Progenitor cell of endocrine pancreas (in vitro differentiated cells): ENCODE measurements at places on chromosomes 5 and 9.

GRCh38 chr9:115192835-115193525 is 75.0 kb upstream of the TNC start:
- no peak for DNase-seq
- H3K36me3 ChIP-seq, result peaks cover 2% of the 10 kb centered on the region
- H3K27ac ChIP-seq, result no peak overlapping the region
- no peaks in the 10 kb centered on the region for H3K4me1 ChIP-seq
- H3K4me3 ChIP-seq, result no peak overlapping the region
- no peaks in the 10 kb centered on the region for H3K27me3 ChIP-seq

DNA sequence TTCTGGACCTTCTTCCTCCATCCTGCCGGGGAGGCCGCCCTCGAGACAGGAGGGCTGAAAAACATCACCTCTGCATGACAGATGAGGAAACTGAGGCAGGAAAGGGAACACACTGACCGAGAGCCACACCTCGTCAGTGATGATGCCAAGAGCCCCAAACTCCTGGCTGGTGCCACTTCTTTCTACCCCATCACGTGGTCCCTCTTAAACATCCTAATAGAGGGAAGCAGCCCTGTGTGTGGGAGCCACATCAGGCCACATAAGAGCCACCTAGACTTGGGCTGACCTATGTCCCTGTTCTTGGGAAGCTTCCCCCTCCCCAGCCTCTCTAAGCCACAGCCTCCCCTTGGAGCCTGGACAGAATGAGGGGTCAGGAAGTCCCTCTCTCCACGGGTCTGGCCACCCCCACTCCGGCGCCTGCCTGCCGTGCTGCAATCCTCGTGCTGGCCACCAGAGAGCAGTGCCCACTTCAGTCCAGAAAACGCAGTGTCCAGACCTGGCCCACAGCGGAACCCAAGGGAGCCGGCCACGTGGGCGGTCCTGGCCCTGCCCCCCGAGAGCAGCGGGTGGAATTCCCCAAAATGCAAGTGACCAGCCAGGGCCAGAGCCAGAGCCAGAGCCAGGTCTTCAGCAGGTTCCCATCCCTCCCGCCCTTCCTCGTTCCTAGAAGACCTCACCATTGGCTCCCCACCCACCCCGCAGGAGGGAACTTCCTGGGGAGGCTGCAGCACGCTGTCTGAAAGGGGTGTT is 54.7 kb upstream of the SARDH start:
- peaks cover 17% of the 10 kb centered on the region for H3K36me3 ChIP-seq
- no peak overlapping the region for H3K4me3 ChIP-seq
- peak; percentile 55 for DNase-seq
- H3K4me1 ChIP-seq, result no peaks in the 10 kb centered on the region

- no peak overlapping the region for H3K4me3 ChIP-seq
- DNase-seq, result no peak
- H3K4me1 ChIP-seq, result no peaks in the 10 kb centered on the region
- H3K27me3 ChIP-seq, result no peaks in the 10 kb centered on the region
- no peak overlapping the region for H3K27ac ChIP-seq
- peaks cover 18% of the 10 kb centered on the region for H3K36me3 ChIP-seq
Measured at GRCh38 chr9:26856413-26857032, 36.1 kb downstream of the CAAP1 start.

- no peak for DNase-seq
- no peaks in the 10 kb centered on the region for H3K36me3 ChIP-seq
Measured at GRCh38 chr5:174418809-174419539, 305.4 kb upstream of the MSX2 start.

- no peak for DNase-seq
- no peaks in the 10 kb centered on the region for H3K36me3 ChIP-seq
- H3K4me1 ChIP-seq, result peaks cover 12% of the 10 kb centered on the region
- H3K4me3 ChIP-seq, result no peak overlapping the region
Measured at GRCh38 chr5:117793963-117794362, 1194.4 kb downstream of the DTWD2 start.

GRCh38 chr5:92402045-92402444 is 1018.9 kb upstream of the ARRDC3 start:
- no peaks in the 10 kb centered on the region for H3K27me3 ChIP-seq
- H3K4me3 ChIP-seq, result no peak overlapping the region
- DNase-seq, result no peak
